ENCODE measurements at places on chromosomes 3 and 15.

- no peak for DNase-seq
These were observed 453.8 kb upstream of the KCNMB2 start for GRCh38 chr3:178082326-178082906.

DNA sequence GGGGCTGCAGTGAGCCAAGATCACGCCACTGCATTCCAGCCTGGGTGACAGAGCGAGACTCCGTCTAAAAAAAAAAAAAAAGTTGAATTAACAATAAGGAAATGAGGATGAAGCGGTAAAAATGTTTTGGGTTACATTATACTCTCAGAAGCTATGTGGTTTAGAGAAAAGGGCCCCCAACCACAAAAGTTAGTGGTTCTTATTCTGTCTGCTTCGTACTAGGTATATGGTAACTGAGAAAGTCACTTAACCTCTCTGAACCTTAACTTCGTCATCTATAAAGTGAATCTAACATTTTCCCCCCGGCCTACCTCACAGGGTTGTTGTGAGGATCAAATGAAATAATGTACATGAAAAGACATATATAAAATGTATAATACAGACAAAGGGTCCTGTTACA, 38.4 kb upstream of the EHHADH start:
- DNase-seq, result no peak

- no peak for DNase-seq
These were observed 46.7 kb downstream of the UBE3A start for GRCh38 chr15:25391971-25392721.

- no peak for DNase-seq
These were observed 975.6 kb downstream of the GBE1 start for GRCh38 chr3:80785875-80786274.

GRCh38 chr3:141399200-141399599, 30.9 kb downstream of the ZBTB38 start:
- no peak for DNase-seq
